Renal cortical epithelial cell (primary cell): ENCODE measurements at places on chromosomes 2 and 18.

- no peak for DNase-seq
Measured at GRCh38 chr2:239803766-239804115, 221.4 kb downstream of the NDUFA10 start.

GRCh38 chr18:68925268-68925667 lies 127.4 kb downstream of the CCDC102B start:
- peak; percentile 29 for DNase-seq

GRCh38 chr2:37771600-37772088 lies 100.2 kb upstream of the CDC42EP3 start:
- no peak for DNase-seq

DNA sequence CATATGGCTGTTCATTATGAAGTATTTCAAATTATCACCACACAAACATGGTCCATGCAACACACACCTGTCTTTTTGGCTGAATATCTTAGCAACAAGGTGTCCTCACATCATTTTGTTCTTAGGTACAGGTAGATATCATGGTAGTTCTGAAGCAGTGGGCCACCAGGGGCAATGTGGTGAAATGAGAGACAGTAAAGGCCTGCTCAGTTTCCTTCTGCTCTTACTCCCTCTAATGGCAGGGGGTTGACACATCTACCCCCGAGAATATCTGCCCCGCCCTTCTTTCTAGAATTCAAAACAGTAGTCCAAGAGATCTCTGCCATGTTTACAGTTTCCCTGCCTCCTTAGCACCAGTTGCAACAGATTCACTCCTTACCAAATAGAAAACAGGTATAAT lies 147.0 kb upstream of the KLHL14 start:
- DNase-seq: peak; percentile 75

- no peak for DNase-seq
Measured at GRCh38 chr2:42046819-42047487, 868 bp upstream of the PKDCC start.

DNA sequence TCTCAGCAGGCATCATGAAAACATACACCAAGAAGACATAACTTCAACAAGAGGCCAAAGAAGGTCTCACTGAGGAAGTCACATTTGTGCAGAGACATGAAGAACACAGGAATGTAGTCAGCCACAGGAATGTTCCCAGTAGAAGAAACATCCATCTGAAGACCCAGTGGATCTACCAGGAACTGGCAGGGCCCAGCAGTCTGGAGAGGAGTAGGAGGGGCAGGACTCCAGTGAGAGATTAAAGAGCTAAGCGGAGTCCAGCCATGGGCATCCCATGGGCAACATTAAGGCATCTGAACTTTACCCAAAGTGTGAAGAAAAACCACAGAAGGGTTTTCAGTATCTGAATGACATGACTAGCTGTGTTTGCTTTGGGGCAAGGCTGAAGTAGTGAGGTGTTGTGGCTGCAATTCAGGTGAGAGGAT lies 103.1 kb downstream of the UPP2 start:
- DNase-seq: peak; percentile 72

DNA sequence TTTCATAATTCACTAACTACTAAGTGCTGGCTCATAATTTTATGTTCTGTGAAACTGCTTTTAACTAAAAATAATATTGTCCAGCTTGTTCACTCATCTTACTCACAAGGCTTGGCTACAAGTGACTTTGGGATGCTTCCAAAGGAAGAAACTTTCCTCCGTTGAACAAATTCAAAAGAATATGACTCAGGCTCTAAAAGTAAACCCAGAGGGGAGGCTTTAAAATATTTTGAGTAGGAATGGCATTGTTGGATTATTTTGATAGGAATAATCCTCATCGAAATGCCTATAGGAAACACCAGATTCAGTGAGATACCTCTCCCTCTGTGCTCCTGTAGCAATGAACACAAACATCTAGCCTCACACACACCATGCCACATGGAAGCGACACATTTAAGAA lies 25.2 kb upstream of the TLK1 start:
- no peak for DNase-seq

DNA sequence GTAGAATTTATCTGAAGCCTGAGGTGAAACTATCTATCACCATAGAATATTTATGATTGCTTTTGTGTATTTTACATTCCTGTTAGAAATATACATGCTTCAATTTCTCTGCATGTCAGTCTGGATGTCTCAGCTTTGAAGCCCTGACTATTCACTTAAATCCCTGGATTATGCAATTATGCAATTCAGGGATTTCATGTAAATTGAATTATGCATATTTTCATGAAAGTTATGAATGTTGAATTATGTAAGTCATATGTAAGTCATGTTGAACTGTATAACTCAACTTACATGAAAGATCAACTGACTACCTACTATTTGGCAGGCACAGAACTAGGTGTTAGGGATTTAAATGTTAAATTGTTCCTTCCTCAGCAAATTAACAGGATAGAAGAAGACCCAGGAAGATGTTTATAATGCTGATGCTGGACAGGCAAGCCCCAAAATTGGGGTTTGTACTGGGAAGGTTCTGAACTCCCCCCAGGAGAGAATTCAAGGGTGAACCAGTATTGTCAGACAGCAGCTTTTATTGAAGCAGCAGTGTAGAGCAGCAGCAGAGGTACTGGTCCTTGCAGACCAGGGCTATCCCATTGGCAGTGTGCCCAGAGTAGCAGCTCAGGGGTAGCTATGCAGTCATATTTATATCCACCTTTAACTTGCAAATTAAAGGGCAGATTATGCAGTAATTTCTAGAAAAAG lies 236.5 kb downstream of the ZNF804A start:
- DNase-seq: peak; percentile 11

- peak; percentile 50 for DNase-seq
Measured at GRCh38 chr18:7584646-7585275, 17.6 kb downstream of the PTPRM start.

- peak; percentile 2 for DNase-seq
Measured at GRCh38 chr2:21395366-21395765, 271.6 kb downstream of the TDRD15 start.

DNA sequence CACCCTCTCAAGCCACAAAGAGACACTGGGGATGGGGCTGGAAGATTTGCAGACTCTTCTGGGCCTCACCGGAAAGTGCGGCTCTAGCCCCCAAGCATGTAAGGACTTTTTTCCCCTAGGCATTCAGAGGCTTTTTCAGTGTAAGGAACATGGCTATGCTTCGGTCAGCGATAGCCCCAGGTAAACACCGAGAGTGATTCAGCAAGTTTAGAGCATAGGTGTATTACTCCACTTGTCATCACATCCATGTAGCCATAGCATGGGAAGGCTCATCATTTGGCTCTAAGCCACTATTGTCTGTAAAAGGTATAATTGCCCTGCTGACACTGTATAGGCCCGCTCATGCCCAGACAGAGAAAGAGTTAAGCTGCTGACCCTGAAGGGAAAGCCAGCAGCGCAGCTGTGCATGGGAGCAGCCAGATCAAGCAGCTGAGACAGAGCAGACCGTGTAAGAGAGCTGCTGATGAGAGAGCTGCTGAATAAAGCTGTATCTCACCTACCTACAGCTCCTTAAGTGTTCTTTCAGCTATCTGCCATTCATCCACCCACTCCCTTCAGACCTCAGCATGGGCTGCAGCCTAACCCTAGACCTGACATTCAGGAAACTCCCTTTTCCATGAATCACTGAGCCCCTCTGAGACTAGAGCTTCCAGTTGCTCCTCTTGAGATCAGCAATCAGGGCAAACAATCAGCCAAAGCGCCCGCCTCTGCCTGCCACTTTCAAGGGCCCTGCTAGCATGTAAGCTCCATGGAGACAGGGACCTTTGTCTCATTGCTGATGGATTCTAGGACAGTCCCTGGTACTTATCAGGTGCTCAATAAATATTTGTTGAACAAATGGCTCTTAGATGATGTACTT lies 25.5 kb downstream of the LGALSL start:
- no peak for DNase-seq

DNA sequence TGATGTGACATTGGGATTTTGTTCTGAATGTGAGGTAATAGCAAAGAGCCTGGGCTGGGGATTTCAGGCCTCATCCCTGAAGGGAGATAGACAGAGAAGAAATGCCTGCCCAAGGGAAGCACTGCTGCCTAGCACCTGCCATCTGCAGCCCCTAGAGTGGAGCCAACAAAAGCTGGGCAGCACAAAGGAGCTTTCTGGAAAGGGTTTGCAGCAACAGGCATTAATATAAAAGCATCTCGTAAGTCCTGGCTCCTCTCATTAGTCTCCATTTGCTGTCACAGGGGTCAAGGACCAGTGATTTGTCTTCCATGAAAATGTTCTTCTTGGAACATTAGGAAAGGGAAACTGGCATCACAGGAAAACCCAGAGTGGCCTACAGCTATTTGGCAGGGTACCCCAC lies 157.2 kb upstream of the SLC14A2 start:
- no peak for DNase-seq

GRCh38 chr2:81084101-81084500 lies 779.5 kb upstream of the LRRTM1 start:
- peak; percentile 10 for DNase-seq

- no peak for DNase-seq
Measured at GRCh38 chr2:160664603-160665140, 171.1 kb upstream of the RBMS1 start.

DNA sequence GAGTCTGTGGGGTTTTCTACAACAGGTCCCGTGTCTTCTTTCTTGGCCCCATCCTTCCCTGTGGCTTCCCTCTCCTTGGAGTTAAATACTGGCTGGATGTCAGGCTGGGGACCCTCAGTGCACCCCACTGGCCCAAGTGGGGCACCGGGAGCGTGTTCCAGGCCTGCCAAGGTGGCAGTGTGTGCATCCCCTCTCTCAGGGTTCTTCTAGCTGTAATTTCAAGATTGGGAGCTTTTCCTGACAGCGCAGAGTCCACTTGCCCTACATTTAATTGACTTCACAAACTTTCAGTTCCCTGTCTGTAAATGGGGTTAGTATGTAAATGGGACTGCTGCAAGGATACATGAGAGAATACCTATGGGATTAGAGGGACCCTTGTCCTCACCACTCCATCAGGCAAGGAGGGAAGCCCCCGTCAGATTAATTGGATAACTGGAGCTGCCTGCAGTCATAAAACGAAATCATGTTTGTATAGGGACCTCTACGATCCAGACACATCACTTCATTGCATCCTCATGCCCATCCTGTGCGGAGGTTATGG lies 66.6 kb downstream of the IL1R2 start:
- no peak for DNase-seq

DNA sequence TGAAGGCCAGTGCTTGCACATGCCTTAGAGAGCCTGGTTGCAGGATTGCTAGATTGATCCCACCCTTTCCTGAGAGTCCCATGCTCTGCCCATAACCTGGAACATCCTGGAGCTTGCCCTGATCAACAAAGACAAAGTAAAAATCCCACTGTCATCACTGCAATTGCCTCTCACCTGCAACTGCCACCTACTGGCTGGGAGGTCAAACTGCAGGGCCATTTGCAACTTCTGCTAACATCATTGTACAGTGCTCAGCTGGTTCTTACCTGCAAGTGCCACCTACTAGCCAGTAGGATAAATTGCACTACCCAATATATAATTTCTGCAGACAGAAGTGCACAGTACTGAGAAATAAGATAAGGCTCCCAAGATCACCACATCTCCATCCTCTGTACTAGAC lies 947.5 kb downstream of the CPS1 start:
- no peak for DNase-seq

- no peak for DNase-seq
Measured at GRCh38 chr2:17713291-17713690, 40.3 kb downstream of the SMC6 start.

DNA sequence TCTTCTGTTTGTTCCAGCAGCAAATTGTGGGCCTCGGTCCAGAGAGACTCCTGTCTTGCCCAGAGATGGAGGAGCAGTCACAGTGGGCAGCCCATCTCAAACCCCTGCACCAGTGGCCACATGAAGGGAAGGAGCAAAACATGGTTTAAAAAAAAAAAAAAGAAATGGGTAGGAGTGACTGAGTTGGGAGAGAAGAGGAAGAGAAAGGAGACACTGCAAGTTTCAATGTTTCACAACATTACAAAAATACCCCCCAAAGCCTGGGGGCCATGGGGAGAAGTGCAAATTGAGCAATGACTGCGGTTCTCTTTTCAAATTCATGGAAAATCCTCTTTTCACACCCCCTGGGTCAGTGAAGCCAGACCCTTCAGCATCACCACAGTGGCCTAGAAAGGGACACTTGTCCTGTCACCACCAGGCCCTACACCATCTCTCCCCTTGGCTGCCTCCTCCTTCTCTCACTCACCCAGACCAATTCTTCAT lies 117.1 kb downstream of the ZFP36L2 start:
- no peak for DNase-seq

GRCh38 chr2:121386707-121387106 lies 101.7 kb upstream of the TFCP2L1 start:
- peak; percentile 92 for DNase-seq

DNA sequence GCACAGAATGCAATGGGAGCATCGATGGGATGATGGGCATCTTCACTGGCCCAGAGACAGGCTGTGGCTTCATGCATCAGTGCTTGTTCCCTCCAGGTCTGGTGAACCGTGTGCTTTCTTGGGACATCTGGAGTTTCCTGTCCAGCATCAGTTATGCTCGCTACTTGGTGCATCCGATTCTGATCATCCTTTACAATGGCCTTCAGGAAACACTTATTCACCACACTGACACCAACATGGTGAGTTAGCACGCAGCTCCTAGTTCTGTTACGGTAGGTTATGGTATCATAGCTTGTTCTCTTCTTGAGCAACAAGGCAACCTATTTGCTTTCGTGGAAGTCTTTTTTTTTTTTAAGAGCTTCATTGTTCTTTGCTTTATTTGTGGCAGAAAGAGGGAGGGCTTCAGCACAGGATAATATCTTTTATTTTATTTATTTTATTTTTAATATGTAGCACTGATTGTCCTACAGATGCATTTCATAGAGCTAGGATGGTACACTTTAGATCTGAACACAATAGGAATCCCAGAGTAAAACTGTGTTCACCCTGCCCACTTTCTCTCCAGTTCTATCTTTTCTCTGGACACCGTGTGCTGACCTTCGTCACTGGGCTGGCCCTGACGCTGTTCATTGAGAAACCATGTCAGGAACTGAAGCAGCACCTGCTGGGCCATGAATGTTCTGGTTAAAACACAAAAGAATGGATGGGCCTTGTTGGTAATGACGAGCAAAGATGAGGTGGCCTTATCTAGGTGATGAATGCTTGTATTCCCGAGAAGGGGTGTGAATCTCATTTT lies 71.2 kb upstream of the SEC11C start:
- no peak for DNase-seq

GRCh38 chr2:239441261-239442078 lies 40.6 kb upstream of the HDAC4 start:
- DNase-seq: no peak
